DMS153 (cell line): ENCODE measurements at places on chromosomes 7 and 10.

GRCh38 chr10:74096777-74097176 lies 53.9 kb downstream of the AP3M1 start:
- DNase-seq: no peak

DNA sequence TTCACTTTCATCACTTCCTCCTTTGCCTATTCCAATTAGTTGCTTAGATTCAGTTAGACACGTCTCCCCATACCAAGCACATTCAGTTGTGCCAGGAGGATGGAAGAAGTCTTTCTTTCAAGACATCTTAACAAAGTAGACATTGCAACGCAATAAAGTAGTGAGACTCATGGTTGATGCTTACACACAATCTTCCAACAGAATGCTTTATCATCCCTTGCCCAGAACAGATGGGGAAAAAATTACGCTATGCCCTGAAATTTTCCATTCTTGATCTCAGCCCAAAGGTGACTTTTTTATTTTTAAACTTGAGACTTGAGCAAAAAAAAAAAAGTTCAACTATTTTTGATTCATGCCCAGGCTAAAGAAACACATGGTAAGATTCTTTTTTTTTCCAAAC lies 74.9 kb downstream of the KCNMA1 start:
- no peak for DNase-seq

DNA sequence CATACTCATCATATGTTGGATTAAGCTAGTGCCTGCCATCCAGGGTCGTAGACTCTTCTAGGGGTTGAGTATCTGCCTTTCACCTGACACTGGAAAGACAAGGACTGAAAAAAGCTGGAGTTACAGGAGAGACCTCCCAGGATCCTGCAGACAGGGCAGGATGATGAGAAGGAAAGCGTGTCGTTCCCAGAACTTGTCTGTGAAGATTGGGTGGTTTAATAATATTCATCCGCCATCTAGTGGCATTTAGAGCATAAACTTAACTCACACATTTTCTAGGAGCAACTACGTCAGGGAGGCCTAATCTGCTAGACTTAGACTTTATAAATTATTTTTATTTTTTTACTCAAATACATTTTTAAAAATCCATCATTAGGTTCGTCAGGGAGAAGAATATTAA lies 59.6 kb downstream of the ADRB1 start:
- peak; percentile 30 for DNase-seq

DNA sequence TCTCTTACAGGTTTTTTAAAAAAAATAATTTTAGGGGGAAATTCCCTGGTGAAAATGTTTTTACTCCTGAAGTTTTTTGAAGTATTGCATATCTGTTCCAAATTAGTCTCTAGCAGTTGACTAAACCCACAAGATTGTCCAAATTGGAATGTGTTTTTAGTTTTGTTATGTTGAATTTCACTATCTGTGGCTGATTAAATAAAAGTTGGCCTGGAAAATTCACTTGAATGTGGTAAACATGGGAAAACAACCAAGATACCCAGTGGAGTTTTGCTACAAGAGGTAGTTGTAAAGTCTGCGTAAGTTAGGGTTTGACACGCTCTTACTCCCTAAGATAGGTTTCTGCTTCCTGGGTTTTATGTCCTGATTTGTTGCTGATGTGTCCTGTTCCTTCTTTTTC lies 3.3 kb downstream of the TSGA13 start:
- DNase-seq: no peak

DNA sequence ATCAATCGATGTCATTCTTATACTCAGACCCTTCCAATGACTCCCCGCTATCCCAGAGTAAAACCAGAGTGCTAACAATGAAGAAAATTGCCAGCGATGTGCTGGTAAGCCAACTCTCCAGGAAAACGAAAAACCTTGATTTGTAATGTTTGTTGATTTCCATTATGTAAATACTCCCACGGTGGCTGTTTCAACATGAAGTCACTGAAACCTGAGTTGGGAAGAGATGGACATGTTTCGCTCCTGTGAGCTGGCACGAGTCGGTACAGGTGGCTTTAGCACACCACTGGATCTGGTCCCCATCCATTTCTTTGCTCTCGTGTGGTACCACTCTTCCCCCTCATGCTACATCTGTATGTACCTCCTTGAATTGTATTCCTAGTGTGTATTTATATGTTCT lies 52.9 kb downstream of the AP3M1 start:
- DNase-seq: no peak

- no peak for DNase-seq
Measured at GRCh38 chr7:149741629-149742028, 31.8 kb downstream of the ZNF467 start.

GRCh38 chr7:1447551-1448244 lies 11.6 kb downstream of the MICALL2 start:
- DNase-seq: no peak

GRCh38 chr7:149147752-149148653 lies 750 bp downstream of the ZNF398 start:
- no peak for DNase-seq

DNA sequence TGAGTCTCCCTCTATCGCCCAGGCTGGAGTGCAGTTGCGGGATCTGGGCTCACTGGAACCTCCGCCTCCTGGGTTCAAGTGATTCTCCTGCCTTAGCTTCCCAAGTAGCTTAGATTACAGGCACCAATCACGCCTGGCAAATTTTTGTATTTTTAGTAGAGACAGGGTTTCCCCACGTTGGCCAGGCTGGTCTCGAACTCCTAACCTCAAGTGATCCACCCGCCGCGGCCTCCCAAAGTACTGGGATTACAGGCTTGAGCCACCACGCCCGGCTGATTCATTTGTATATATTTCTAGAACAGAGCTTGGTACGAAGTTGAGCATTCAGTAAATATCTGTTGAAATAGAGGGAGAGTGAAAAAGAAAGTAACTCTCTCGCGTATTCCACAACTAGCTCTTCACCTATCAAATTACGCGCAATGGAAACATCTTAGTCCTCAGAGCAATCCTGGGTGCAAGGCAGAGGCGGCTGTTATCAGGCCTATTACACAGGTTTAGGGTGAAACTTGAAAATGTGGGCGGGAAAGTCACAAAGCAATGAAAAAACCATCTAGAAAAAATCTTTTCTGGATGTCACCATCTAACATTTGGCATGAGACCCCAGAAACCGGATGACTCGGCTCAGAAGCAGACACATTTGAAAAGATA lies 707 bp upstream of the GHITM start:
- peak; percentile 43 for DNase-seq

- DNase-seq: no peak
Measured at GRCh38 chr7:25456467-25457171, 228.3 kb upstream of the NPVF start.

DNA sequence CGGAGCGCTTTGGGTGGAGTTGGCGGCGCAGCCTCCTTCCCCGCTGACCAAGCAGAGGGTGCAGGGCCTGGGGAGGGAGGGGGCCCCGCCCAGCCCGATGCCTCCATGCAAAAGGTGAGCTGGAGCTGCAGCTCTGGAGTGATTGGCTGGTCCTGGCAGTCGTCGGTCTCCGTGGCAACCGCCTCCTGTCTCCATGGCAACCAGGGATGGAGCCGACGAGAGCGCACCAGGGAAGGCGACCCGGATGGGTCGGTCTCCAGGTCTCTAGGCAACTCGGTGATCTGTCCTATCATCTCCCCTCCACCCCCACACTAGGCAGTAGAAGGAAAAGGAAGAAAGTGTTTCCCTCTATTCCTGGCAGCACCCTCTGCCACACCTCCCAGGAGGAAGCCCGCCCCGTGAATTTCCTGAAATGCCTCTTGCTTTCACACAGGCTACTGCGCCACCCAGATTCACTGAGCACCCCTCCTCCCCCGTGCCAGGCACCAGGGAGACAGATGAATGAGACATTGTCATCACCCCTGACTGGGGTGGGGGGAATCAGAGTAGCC lies 647 bp upstream of the NACAD start:
- peak; percentile 70 for DNase-seq

GRCh38 chr7:23449941-23450340 lies 20.4 kb downstream of the IGF2BP3 start:
- no peak for DNase-seq

- DNase-seq: no peak
Measured at GRCh38 chr7:139958599-139959284, 104.0 kb downstream of the PARP12 start.

GRCh38 chr7:13442226-13442625 lies 547.2 kb downstream of the ETV1 start:
- no peak for DNase-seq

DNA sequence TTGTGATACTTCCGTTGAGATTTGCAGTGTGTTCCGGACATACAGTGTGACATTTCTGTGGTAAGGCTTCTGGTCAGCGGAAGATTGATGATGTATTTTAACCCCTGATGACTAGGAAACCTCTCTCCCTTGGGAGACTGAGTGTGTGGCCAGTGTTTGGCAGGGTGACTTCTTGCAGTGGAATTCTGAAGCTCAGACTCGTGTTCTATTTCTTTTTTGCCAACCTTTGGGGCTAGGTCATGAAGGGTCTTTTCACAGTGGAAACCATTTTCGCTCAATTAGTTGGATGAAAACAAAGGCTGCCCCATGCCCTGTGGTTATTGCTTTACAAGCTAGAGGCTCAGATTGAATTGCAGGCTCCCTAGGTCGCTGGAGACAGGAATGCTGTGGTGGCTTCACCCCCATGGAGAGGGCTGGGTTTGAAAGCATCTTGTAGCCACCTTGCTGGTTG lies 288.9 kb downstream of the BBS9 start:
- no peak for DNase-seq

GRCh38 chr10:3261921-3262320 lies 89.3 kb upstream of the PITRM1 start:
- DNase-seq: no peak

DNA sequence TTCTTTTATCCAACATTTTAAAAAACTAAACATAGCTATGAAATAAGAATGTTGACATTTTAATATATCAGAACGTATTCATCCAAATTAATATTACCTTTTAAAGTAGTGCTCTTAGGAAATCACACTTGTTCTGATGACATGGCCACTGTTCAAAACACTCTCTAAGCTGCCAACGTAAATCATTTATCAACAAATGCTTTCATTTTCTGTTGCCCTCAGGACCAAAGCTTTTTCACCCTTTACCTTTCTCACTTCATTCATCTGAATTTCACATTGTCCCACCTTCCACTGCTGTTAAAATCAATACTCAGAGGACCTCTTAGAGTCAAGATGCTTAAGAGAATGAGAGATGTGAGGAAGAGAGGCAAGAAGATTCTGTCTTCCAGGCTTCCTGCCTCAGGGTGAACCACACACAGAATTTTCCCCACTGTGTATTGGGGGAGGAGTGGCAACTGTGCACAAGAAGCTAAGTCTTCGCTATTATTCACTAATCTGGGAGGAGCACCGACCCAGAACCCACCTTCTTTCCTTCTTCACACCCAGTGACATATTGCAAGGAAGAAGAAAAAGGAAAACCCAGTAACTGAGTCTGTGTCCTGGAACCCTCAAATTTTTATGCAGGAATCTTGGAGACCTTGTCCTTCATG lies 21.0 kb downstream of the HIBADH start:
- DNase-seq: no peak

- DNase-seq: no peak
Measured at GRCh38 chr7:110750931-110751605, 339.9 kb upstream of the LRRN3 start.

- no peak for DNase-seq
Measured at GRCh38 chr10:110317866-110318850, 13.4 kb upstream of the SMNDC1 start.

DNA sequence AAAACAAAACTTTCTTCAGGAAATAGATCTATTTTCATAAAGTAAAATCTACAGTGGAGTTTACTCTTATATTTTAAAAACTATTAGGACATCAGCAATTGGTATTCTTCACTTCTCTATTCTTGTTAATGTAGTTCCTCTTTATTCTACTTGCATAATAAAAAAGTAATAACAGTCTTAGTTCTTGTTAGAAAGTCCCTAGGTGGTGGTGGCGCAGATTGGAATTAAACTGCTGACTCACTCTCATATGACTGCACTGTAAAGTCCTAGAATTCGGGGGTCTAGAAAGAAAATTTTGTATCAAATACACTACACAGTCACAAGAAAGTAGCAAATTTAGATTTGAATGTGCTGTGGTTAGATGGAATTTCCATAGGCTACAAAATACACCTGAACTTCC lies 44.6 kb upstream of the TES start:
- DNase-seq: no peak

- no peak for DNase-seq
Measured at GRCh38 chr7:132077971-132078685, 498.1 kb downstream of the PLXNA4 start.

- no peak for DNase-seq
Measured at GRCh38 chr10:3595736-3596135, 189.3 kb downstream of the KLF6 start.

GRCh38 chr7:7564323-7564780 lies 2.3 kb upstream of the MIOS start:
- DNase-seq: no peak

- no peak for DNase-seq
Measured at GRCh38 chr10:60197206-60197605, 192.5 kb downstream of the ANK3 start.

DNA sequence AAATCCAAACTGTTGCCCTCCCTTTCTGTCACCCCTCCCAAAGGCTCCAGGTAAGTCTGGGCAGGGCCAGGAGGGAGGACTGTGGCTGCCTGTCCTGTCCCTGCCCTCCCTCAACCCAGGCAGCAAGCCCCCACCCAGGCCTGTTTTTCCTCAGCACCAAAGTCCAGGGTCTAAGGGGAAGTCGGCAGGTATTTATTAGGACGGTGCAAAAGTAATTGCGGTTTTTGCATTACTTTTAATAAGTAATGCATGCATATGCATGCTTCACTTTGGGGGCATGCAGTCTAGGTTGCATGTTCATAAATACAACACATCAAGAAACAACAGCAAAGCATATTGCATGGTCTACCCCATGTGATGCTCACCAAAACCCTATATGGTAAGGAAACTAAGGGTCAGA lies 15.2 kb upstream of the HABP2 start:
- DNase-seq: no peak

- no peak for DNase-seq
Measured at GRCh38 chr10:5611899-5612680, 54.3 kb downstream of the ASB13 start.

DNA sequence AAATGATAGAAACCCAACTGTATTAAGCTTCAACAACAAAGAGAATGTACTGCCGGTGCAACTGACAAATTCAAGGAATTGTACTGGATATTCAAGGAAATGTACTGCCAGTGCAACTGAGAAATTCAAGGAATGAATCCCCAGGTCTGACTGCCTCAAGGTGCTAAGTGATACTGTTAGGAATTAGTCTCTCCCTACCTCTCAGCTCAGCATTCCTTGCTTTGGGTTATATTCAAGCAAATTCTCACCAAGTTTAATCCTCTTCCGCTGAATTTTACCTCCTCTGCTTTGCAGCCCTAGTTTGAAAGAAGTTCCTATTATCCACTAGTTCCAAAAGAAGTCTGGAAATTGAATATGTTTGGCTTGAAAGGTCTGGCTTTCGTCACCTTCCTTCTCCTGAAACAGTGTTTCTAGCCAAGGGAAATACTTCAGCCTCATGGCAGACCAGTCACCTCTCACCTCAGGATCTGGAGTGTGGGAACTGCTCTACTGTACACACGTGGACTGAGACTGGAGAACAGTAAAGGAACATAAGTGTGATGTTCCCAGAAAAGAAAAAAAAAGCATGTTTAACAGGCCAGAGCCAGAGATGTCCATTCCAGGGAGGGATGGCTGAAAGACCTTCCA lies 60.4 kb downstream of the SORCS1 start:
- no peak for DNase-seq

GRCh38 chr10:7937315-7937945 lies 117.1 kb upstream of the GATA3 start:
- no peak for DNase-seq
